NCI-H1436 (cell line): ENCODE measurements at places on chromosomes 7 and 10.

GRCh38 chr10:63819753-63820329, 298.6 kb downstream of the REEP3 start:
- DNase-seq, result peak; percentile 6

DNA sequence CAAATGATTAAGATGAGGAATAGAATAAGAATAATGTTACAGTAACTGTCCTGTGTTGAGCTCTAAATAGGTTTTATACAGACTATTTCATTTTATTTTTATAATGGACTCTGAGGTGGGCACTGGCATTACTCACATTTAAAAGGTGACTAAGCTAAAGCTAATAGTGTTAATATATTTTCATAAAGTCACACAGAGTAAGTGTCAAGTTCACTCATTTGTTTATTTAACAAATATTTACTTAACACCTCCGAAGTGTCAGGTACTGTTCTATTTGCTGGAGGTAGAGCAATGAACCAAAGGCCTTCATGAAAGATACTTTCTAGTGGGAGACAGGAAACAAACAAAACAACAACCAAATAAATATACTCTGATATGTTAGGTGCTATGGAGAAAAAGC, 44.0 kb downstream of the ASB4 start:
- DNase-seq, result no peak

DNA sequence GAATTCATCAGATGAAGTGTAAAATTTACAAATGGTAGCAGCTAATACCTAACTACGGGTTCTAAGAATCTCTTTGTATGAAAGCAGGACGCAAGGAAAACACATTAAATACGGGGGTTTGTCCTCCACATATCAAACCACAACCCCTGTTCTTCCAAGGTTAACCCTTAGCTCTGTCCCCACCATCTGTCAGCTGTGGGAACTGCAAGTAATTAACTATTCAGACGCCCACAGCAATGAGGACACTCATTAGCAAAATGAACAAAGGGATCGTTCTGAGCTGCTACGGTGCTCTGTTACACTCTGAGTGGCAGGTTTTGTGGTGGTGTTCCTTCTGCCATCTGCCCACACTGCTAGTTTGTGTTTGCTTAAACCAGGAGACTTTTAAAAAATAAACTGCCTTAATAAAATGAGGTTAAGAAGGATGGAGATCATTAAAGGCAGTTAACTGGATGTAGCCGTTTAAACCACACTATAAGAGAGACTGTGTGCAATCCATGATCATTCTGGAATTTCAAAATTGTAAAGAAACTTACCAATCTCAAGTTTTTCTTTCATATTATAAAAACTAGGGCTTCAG, 51.4 kb downstream of the C10orf67 start:
- DNase-seq, result peak; percentile 91

DNA sequence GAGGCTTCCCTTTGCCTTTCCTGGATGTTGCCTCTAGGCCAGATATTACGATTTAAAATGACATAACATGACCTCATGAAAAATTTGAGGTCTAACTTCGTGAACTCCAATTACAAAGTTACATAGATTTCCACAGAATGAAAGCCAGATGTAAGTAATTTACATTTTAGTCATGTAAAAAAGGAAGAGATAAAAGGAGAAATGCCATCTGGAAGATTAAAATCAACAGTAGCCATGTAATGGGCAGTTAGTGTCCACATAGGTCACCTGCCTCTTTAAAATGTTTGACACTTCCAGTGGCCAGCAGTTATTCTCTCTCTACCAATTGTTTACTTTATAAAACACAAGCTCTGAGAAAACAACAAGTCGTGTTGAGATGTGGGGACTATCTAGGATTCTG, 4.1 kb upstream of the VSTM2A start:
- no peak for DNase-seq

GRCh38 chr10:113528876-113529275, 24.0 kb upstream of the HABP2 start:
- DNase-seq, result no peak

DNA sequence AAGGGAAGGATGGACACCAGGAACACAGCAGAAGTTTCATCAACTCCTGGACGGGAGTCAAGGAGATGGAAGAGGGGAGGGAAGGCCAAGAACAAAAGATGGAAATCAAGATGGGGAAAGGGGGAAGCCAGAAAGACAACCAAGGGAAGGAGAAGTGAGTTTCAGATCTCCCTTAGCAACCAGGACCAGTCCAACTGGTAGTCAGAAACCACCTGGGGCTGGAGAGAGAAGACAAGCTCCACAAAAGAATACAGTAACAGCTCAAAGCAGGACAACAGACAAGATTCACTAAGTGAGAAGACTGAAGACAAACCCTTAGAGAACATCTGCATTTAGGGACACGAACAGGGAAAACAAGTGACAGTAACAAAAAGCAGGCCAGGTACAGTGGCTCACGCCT, 30.6 kb downstream of the CDCA7L start:
- DNase-seq, result no peak

GRCh38 chr10:28661035-28661434, 16.3 kb upstream of the BAMBI start:
- DNase-seq, result no peak

- DNase-seq, result no peak
Observed at GRCh38 chr7:120327054-120327453, 54.1 kb downstream of the KCND2 start.

DNA sequence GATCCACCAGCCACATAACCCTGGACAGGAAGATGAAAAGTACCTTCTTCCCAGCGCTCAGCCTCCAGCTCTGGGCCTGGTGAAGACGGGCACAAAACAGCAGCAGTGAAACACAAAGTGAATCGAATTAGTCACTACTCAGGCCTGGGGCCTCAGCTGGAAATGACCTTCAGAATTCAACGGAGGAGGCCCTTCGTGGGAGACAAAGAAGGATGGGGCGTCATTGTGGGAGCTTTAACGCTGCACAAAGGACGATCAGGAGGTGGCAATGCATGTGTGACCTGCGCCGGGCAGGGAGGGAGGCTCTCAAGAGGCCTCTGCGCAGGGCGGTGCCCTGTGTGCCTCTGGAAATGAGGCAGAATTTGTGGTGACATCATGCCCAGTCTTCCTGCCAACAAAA, 161.9 kb downstream of the DNAJB6 start:
- no peak for DNase-seq

DNA sequence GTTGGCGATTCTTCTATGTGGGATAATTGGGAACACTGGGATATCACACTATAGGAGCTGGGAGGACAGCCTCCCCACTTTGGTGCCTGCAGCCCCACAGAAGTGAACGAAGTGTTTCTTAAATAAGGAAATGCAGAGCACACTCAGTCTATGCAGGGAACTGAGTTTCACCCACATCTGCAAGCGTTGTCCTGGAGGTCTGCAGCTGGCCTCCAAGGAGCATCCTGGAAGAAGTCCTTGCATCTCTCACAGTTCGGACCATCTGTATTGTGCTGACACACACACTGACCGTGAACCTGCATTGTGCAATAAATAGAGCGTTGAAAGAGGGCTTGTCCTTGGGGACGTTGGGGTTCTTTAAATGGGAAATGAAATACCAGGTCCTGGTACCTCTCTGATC, 25.8 kb downstream of the LAMB4 start:
- DNase-seq, result no peak

GRCh38 chr7:152733286-152733934, 26.1 kb upstream of the ACTR3B start:
- no peak for DNase-seq

- DNase-seq, result no peak
Observed at GRCh38 chr10:98078774-98079173, 48.4 kb upstream of the CRTAC1 start.

DNA sequence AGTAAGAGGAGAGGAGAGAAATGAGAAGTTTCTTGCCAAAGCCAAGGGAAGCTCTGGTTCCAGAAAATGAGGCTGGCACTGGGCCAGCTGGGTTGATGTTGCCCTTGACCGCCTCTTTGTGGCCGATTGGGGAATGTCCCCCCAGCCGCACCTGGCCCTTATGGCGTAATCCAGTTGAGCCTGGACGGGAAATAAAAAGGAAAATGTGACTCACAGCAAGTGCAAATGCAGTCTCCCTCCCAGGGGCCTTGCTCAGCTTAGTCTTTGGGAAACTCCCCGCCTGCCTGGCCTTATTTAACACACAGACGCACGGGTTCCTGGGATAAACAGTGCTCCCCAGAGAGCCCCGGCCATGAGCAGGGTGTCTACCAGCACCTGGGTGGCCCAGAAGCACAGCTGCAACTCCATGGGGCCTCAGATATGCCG, 174.8 kb downstream of the KIAA1217 start:
- peak; percentile 65 for DNase-seq

DNA sequence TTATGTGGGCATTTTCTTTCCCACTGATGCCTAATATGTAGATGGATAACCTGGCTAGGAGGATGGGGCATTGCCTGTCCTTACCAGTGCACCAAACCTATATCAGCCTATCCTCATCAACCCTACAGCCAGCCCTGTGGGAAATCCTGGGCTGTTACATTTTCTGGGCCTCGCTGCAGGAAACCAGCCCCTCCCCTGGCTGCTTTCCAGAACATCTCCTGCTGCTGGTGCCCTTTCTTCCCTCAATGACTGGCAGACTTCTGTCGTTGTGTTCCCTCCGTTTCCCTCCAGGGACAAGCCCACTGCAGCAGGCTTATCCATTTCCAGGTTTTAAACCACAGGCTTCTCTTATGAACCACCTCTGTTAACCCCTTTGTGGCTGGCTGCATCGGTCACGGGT, 486.1 kb upstream of the COBL start:
- DNase-seq, result no peak

DNA sequence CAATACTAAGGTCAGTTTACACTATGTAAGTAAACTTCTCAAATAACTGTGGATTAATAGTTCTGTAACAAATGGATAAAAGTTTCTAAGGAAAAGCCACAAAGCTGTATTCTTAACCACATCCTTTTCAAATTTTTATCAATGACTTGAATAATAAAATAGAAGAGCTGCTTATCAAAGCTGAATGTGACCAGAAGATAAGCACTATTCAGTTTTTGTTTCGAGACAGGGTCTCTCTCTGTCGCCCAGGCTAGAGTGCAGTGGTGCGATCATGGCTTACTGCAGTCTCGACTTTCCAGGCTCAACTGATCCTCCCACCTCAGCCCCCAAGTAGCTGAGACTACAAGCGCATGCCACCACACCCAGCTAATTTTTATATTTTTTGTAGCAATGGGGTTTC, 17.0 kb downstream of the UPF2 start:
- DNase-seq, result no peak

GRCh38 chr10:63388421-63389031, 77.3 kb downstream of the JMJD1C start:
- no peak for DNase-seq

- no peak for DNase-seq
Observed at GRCh38 chr7:139072796-139073195, 36.7 kb downstream of the ZC3HAV1 start.

DNA sequence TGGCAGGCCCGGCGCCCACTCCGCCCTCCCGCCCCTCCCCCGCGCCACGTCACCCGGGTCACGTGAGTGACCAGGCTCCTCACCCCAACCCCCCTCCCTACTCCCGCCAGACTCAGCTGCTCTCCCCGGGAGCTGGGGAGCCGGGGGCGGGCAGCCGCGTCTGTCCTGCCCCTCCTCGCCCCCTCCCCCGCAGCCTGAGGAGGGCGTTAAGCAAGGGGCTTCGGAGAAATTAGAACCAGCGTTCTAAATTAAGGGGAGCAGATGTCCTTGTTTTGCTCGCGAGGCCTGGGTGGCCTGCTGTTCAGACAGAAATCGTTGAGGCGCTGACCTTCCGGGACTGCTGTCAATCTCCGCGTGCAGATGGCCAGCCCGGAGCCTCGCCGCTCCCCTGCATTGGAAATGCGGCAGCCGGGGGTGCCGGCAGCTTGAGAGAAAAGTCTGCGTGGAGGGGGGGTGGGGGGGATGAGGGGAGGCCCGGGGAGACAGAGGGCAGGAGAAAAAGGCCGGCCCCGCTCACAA, 102.2 kb upstream of the ZNF438 start:
- DNase-seq, result peak; percentile 88

- DNase-seq, result no peak
Observed at GRCh38 chr7:25031432-25031831, 51.5 kb upstream of the OSBPL3 start.

- DNase-seq, result no peak
Observed at GRCh38 chr7:157355784-157356511, 19.1 kb downstream of the DNAJB6 start.

DNA sequence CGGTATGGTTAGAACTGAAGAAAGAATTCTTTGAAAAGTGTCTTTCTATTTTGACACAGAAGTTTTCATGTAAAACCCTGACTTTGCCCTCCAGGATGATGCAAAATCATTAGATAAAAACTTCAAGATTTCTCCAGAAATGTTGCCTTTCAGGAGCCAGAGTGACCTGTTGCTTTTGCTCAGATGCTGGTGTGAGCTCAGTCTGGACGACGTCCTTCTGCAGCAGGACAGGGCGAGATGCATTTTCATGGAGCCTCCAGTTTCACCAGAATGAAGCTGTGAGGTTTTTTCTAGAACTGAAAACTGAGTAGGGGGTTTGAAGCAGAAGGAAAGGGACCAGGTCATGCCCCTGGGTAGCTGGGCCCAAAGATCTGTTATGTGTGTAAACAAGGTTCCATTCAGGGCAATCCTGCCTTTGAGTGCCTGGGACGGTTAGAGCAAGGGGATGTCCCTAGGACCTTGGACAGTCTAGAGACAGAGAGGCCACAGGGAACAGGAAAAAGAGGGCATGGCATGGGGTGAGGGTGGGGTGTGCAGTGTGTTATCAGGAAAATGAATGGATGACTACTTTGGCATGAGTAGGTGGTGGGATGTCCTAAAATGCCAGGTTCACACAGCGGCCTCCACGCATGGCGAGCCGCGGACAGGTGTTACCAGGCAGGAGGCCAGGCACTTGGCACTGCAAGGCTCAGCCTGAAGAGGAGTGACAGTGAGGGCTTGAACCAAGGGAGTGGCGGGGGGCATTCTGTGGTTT, 356.3 kb downstream of the CXCL12 start:
- no peak for DNase-seq

DNA sequence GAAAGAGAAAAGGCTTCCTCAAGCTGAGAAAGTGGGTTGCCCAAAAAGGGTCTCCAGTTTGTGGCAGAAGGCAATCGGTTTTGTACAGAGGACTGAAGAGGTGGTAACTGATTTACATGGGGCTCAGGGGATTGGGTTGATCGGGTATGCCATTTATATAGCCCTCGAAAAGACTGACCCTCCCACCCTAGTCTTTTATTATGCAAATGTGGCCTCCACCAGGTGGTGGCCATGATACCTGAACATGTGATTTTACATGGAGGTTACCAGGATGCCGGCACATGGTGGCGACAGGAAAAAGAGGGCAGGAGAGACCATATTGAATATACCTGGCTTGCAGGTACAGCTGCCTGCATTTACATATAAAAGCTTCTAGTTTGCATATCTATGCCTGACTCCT, 36.7 kb downstream of the ATE1 start:
- DNase-seq, result no peak

- DNase-seq, result no peak
Observed at GRCh38 chr10:45425621-45426563, 51.9 kb downstream of the ALOX5 start.

- DNase-seq, result no peak
Observed at GRCh38 chr7:137978464-137979237, 23.2 kb downstream of the CREB3L2 start.

- DNase-seq, result peak; percentile 32
Observed at GRCh38 chr10:24518981-24519597, 204.6 kb downstream of the ARHGAP21 start.

GRCh38 chr10:58414270-58415041, 29.2 kb downstream of the TFAM start:
- DNase-seq, result no peak

- no peak for DNase-seq
Observed at GRCh38 chr7:99456288-99456687, 9.7 kb downstream of the ATP5MF start.

GRCh38 chr7:143373255-143373794, 7.8 kb upstream of the ZYX start:
- no peak for DNase-seq
